ENCODE measurements at places on chromosomes 11 and 22. TPM values are rescaled to one million over a fixed set of nuclear protein-coding genes. Genes with fewer than 3 reads are reported as not detected.
A peak's percentile ranks its signal among the peaks of the same experiment; 100 is the strongest.

DNA sequence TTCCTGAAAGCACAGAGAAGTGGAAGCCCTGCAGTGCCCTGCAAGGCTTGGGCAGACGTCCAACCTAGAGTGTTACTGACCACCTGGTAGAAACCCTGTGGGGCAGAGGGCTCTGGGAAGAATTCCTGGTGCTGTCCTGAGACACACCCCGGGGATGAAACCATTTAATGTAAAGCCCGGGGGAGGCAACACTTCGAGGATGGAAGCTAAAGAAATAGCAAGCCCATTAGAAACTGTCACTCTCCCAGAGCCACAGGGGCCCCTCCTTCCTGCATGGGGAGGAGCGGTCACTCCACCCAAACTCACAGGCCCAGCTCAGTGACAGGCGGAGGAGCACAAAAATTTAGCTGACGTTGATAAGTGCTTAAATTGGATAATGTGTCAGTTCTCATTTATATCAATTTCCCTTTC, 57.6 kb downstream of the NRXN2 start:
- no peaks in the 10 kb centered on the region for H3K36me3 ChIP-seq
- H3K27ac ChIP-seq = no peak overlapping the region
- peaks cover 21% of the 10 kb centered on the region for H3K4me1 ChIP-seq
- DNase-seq = no peak
- H3K27me3 ChIP-seq = peaks cover 4% of the 10 kb centered on the region

- no peak for DNase-seq
- no peak overlapping the region for H3K27ac ChIP-seq
- no peaks in the 10 kb centered on the region for H3K27me3 ChIP-seq
- no peak overlapping the region for H3K4me3 ChIP-seq
- H3K4me1 ChIP-seq = peaks cover 7% of the 10 kb centered on the region
- H3K36me3 ChIP-seq = no peaks in the 10 kb centered on the region
Observed at GRCh38 chr22:23115369-23115768, 26.4 kb downstream of the RSPH14 start.

DNA sequence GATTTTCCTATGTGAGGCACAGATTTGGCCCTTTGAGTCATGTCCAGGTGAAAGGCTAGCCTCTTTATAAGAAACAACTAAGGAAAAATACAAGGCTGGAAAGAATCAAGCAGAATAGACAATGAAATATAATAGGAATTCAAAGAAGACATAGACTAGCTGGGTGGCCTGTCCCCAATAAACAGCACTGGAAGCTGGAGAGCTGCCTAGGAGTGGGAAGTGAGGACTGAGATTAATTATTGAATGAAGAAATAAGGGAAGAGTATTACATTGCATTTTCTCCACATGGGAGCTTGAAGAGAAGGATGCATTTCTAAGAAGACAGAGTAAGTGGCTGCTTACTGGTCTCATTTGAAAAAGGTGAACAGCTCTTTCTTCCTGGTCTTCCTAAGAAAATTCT, 100.0 kb downstream of the CCDC34 start:
- H3K27ac ChIP-seq = no peak overlapping the region
- H3K4me3 ChIP-seq = no peak overlapping the region
- peaks cover 3% of the 10 kb centered on the region for H3K27me3 ChIP-seq

DNA sequence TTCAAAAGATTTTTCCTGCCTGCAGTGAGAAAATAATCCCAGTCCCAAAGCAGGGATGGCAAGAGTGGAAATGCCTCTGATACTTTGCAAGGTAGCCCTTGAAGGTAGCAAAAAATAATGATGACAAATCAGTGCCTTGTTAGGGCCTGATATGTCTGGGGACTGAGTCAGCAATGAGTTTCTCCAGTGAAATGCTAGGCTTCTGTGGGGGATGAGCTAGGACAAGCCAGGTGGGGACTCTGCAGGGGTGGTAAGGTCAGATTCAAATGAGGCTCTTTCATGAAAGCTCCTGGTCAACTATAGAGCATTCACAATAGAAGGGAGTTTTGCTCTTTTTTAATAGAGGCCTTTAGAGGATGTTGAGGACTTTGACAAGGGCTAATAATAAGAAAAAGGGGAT, 77.7 kb downstream of the ME3 start:
- no peak for DNase-seq
- H3K4me1 ChIP-seq = peaks cover 46% of the 10 kb centered on the region
- no peak overlapping the region for H3K4me3 ChIP-seq
- no peaks in the 10 kb centered on the region for H3K27me3 ChIP-seq

DNA sequence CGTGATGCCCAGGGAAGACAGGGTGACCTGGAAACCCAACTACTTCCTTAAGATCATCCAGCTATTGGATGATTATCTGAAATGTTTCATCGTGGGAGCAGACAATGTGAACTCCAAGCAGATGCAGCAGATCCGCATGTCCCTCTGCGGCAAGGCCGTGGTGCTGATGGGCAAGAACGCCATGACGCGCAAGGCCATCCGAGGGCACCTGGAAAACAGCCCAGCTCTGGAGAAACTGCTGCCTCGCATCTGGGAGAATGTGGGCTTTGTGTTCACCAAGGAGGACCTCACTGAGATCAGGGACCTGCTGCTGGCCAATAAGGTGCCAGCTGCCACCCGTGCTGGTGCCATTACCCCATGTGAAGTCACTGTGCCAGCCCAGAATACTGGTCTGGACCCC, 43.5 kb upstream of the DAGLA start:
- H3K27ac ChIP-seq = no peak overlapping the region
- no peaks in the 10 kb centered on the region for H3K36me3 ChIP-seq
- no peak for DNase-seq
- peaks cover 9% of the 10 kb centered on the region for H3K27me3 ChIP-seq

DNA sequence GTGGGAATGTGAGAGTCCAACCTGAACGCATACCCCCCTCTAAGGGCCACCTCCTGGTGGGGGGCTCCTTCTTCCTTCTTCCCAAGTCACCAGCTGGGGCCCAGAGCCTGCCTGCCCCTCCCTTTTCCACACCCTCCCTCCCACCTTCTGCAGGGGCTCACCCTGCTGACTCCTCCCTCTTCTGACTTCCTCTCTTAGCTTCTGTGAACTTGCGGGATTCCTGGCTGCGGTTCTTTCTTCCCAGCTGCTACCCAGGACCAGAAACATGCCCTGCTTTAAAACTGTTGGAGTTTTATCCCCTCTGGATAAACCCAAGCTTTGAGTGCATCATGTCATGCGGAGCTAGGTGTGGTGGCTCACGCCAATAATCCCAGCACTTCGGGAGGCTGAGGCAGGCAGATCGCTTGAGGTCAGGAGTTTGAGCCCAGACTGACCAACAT, 10.2 kb downstream of the LRRC74B start:
- H3K27ac ChIP-seq = no peak overlapping the region
- H3K4me1 ChIP-seq = no peaks in the 10 kb centered on the region
- DNase-seq = no peak
- peaks cover 3% of the 10 kb centered on the region for H3K27me3 ChIP-seq
- no peak overlapping the region for H3K4me3 ChIP-seq

GRCh38 chr11:119404872-119405271, 18.1 kb downstream of the THY1 start:
- H3K27ac ChIP-seq = no peak overlapping the region
- DNase-seq = no peak
- H3K36me3 ChIP-seq = peaks cover 10% of the 10 kb centered on the region
- peaks cover 3% of the 10 kb centered on the region for H3K27me3 ChIP-seq
- no peak overlapping the region for H3K4me3 ChIP-seq

DNA sequence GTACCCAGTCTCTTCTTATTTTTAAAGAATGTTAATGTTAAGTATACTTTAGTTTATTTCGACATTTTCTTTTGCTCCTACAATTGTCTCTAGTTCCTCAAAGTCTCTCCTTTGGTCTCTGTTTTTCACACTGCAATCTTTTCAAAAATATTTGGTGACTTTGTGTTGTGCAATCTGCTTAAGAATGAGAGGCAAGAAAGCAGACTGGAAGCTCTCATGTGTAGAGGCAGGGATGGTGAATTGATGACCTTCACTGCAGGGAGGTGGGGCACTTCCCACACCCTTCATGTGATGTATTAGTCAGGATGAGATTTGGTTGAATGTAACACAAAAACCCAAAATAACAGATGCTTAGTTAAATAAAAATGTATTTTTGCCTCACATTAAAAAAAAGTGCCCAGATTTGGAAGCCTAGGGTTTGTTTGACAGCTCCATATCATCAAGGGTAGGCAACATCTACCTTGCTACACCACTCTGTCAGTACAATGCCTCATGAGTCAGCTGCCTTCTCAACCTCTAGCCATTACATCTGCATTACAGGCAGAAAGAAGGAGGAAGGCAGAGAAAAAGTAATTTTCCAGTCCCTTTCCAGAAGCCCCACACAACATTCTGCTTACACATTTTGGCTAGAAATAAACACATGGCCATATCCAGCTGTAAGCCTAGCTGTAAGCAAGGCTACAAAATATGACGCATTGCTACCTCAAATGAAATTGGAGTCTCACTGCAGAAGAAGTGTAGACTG, 3.8 kb upstream of the MMP27 start:
- no peak for DNase-seq
- H3K4me1 ChIP-seq = no peaks in the 10 kb centered on the region
- no peaks in the 10 kb centered on the region for H3K36me3 ChIP-seq
- H3K4me3 ChIP-seq = no peak overlapping the region

GRCh38 chr11:30107899-30108298, 91.1 kb upstream of the KCNA4 start:
- no peak for DNase-seq
- H3K4me3 ChIP-seq = no peak overlapping the region
- H3K27me3 ChIP-seq = peaks cover 6% of the 10 kb centered on the region
- H3K36me3 ChIP-seq = no peaks in the 10 kb centered on the region
- H3K27ac ChIP-seq = peak overlapping the region; percentile 1

DNA sequence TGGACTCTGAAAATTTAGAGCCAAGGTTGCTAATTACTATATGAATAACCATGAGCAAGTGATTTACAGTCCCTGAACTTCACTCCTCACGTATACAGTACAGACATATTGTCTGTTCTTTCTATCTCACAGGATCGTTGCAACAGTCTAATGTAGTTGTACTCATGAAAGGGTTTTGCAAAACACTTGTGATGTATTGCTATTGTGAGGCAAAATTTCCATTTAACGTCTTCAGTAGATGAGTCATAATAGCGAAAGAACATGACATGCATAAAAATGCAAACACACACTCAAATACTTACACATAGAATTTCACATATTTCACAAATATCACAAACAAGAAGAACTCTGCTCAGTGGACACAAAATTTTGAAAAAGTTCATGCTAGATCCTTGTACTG, 134.6 kb upstream of the TRPC6 start:
- no peak overlapping the region for H3K27ac ChIP-seq
- H3K27me3 ChIP-seq = peaks cover 5% of the 10 kb centered on the region
- no peaks in the 10 kb centered on the region for H3K36me3 ChIP-seq
- no peak for DNase-seq

- H3K36me3 ChIP-seq = peaks cover 5% of the 10 kb centered on the region
- H3K4me1 ChIP-seq = no peaks in the 10 kb centered on the region
- no peaks in the 10 kb centered on the region for H3K27me3 ChIP-seq
- H3K4me3 ChIP-seq = no peak overlapping the region
- DNase-seq = no peak
Observed at GRCh38 chr11:104946907-104947306, 21.5 kb downstream of the CASP4 start.

DNA sequence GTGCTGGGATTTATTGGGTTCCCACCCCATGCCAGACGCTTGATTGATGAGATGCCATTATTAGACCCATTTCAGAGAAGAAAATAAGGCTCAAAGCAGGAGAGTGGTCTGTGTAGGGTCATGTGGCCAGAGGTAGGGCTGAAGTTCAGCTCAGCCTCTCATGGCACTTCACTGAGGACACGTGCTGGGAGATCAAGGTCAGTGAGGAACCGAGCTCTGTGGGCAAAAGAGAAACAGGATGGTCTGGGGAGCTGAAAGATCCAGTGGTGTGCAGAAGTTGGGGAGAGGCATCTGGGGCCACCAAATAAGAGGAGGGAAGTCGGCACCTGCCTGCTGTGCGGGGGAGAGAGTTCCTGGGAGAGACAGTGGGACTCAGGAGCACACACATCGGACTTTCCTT, 19.6 kb downstream of the RHOD start:
- H3K36me3 ChIP-seq = peaks cover 3% of the 10 kb centered on the region
- H3K27me3 ChIP-seq = no peaks in the 10 kb centered on the region

DNA sequence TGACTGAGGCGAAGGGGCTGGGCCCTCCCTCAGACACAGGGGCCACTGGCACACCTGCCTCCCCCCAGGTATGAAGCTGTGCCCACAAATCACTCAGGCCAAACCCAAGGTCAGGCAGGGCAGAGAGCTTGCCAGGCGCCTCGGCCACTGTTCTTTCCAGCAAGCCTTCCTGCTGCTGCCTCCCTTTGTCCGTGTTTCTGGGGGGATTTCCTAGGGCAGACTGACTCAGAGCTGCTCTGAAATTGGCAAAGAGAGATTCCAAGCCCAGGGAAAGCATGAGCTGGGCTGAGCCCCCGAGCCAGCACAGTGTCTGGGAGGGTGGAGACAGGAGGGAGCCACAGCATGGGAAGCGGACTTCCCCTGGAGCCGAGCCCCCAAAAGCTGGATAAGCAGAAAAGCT, 33.2 kb downstream of the PPP2R1B start:
- peaks cover 80% of the 10 kb centered on the region for H3K4me1 ChIP-seq
- DNase-seq = no peak
- H3K4me3 ChIP-seq = no peak overlapping the region
- H3K36me3 ChIP-seq = peaks cover 1% of the 10 kb centered on the region

- no peak overlapping the region for H3K4me3 ChIP-seq
- no peaks in the 10 kb centered on the region for H3K4me1 ChIP-seq
- H3K27ac ChIP-seq = no peak overlapping the region
- no peaks in the 10 kb centered on the region for H3K27me3 ChIP-seq
- peaks cover 20% of the 10 kb centered on the region for H3K36me3 ChIP-seq
Observed at GRCh38 chr22:46686221-46687047, 51.6 kb downstream of the CERK start.

DNA sequence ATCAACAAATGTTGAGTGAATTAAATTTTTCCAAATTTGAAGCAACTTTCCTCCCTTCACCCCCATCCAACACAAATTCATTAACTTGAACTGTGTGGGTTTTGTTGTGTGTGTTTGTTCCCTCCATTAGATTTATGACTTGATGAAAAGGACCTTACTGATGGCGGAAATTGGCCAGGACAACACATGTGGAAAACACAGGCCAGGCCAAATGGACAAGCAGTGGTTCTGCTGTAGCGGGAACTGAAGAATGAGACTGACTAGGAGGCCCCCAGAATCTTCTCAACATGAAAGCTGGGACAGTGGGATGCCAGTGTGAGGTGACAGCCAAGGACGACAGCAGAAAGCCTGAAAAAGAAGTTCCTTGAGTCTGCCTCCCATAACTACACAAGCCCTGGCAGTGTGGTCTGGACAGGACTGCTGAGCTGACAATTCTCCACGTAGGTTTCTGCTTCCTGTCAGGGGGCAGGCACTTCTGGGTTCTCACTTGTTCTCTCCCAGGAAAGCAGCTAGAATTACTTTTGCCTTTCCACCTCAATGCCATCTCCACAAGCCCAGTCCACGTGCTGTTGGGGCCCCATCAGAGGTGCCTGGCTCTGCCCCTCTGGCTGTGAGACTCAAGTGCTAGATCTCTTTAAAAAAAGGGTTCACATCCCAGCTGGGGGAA, 94.3 kb downstream of the ETS1 start:
- peaks cover 68% of the 10 kb centered on the region for H3K4me1 ChIP-seq
- H3K36me3 ChIP-seq = peaks cover 30% of the 10 kb centered on the region
- H3K4me3 ChIP-seq = no peak overlapping the region
- DNase-seq = no peak
- H3K27ac ChIP-seq = peak overlapping the region; percentile 85

GRCh38 chr11:134145715-134146114, 76.8 kb downstream of the JAM3 start:
- peaks cover 13% of the 10 kb centered on the region for H3K4me1 ChIP-seq
- DNase-seq = no peak
- H3K27ac ChIP-seq = no peak overlapping the region

ME3 gene
- 14.2 TPM for total RNA-seq

ZDHHC24 gene
- total RNA-seq = 13.8 TPM

RAB38 gene
- not detected for total RNA-seq

POU2F3 gene
- total RNA-seq = not detected

MS4A7 gene
- not detected for total RNA-seq

RIC8A gene
- 124 TPM for total RNA-seq

ZNF280B gene
- 4.7 TPM for total RNA-seq

GRM5 gene
- 0.41 TPM for total RNA-seq

SLC25A17 gene
- 18.5 TPM for total RNA-seq

All from chondrocyte (in vitro differentiated cells).